Heart right ventricle (tissue), 16 donors: ENCODE measurements at places on chromosomes 7 and 10.

DNA sequence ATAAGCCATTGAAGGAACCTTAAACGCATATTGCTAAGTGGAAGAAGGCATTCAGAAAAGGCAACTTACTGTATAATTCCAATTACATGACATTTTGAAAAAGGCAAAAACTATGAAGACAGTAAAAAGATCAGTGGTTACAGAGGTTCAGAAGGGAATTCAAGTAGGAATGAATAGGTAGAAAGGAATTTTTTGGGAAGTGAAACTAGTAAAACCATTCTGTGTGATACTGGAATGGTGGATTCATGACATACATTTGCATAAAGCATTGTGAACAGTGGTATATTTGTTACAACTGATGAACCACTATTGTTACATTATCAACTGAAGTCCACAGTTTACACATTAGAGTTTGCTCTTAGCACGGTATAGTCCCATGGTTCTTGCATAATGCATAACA, 114.2 kb upstream of the GPR22 start:
- DNase-seq = no peak

GRCh38 chr7:114988755-114989375, 67.0 kb downstream of the MDFIC start:
- peak; percentile 54 for DNase-seq

GRCh38 chr10:118488710-118489497, 106.5 kb downstream of the PRLHR start:
- DNase-seq = no peak

DNA sequence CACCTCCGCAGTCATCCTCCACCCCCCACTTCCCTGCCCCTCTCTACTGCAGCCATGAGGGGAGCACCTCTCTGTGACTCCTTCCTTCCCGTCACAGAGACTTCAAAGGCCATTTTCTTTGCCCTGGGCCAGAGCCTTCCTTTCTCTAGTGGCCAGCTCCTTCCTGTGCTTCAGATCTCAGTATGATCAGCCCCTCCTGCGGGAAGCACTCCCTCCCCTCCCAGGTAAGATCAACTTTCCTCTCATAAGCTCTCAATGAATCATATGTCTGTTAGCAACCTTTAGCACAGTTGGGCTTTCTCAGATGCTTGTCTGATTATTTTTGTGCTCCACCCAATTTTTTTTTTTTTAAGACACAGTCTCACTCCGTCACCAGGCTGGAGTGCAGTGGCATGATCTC, 241.0 kb upstream of the PRSS1 start:
- DNase-seq = no peak

GRCh38 chr7:39911167-39911566, 38.9 kb upstream of the CDK13 start:
- no peak for DNase-seq

DNA sequence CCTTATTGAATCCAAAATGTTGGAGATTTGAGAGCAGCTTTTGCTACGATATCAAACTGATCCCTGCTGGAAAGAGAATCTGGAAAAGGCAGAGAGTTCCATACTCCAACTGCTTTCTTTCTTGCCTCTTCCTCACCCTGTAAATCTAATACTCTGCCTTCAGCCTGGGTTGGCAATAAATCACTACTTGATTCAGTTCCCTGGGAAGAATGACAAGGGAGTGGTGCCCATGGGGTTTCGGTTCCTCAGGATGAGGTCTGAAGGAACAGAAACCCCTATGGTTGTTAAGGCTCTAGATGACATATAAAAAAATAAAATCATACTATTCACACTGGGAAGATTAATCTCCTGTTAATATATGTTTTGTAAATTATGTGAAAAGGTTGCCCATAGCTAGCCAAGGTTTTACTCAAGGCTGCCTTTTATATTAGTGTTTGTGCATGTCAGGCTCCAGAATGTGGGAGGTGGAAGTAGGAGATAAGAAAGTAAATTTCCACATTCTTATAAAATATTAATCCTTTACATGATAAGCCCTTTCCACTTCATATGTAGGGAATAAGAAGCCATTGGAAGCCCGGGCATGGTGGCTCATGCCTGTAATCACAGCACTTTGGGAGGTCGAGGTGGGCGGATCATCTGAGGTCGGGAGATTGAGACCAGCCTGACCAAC, 106.2 kb upstream of the CACNA2D1 start:
- no peak for DNase-seq

DNA sequence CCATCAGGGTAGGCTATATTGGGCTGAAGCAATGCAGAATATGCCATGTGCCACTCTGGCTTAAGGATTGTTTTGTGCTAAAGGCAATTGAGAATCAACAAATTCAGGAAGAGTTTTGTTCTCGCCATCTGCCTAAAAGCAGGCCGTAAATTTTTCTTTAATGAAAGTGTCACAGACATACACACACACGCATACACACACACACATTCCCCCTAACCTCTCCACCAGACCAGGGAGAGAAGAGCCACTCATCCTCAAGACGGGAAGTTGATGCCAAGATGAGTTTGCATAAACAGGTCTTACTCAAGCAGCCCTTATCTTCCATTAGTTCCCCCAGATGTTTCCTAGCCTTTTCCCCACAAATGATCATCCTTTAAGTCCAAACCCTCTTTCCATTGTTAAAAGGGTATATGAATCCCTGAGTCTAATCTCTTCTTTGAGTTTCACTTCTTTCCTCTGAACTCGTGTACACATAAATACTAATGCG, 59.6 kb upstream of the TRIM24 start:
- no peak for DNase-seq

DNA sequence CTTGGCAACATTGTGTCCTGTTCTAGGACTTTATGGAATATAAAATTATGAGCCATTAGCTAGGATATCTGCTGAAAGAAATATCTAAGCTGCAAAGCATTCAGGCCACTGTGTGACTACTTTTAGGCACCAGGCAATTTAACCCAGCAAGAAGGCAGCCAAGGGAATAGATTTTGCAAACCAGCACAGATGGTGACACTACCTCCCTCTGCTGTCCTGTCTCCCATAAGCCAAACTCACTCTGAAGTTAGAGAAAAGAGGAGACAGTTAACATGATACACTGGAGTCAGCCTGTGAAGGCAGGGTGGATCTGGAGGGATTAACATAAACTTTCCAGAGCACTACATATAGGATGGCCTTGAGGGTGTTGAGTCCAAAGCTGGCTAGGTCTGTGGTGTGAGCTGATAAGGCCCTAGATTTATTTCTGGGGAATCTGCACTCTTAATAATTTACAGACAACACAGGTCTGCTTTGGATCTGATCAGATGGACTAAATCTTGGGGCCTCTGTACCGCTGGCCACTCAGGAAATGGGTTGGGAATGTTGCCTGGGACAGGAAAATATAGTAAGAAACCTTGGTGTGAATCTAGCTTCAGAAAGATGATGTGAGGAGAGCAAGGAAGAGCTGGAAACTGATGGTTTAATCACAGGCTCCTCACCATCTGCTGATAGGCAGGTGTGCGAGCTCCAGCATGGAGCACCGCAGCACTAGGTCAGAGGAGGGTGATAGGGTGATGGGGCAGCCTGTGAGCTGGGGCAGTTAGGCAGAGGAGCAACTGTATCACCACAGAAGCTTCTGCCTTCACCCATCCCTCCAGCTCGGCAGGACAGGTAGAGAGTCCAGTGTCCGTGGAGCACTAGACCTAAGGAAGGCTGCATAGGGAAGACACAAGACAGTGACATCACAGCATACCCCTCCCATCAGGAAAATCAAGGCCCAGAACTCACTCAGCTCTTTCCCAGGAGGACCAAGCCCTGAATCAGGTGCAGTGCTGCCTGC, 229.9 kb upstream of the PRSS1 start:
- no peak for DNase-seq

DNA sequence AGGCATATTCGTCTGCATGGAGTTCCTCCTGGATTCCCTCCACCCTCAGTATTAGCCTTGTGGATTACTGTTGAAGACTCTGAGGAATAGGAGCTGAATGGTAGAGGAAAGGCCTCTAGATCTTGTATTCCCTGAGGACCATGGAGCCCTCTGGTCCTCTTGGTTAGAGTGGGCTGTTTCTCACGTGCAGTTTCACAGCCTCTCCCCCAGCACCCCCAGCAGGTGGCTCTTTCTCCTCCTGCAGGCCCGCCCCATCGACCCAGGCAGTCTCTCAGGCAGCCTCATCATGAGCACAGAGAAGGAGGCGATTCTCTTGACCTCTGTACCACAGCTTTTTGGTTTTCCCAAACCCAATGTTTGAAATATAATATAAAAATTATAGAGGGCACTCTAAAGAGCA, 102.0 kb downstream of the WNT2 start:
- DNase-seq = no peak

DNA sequence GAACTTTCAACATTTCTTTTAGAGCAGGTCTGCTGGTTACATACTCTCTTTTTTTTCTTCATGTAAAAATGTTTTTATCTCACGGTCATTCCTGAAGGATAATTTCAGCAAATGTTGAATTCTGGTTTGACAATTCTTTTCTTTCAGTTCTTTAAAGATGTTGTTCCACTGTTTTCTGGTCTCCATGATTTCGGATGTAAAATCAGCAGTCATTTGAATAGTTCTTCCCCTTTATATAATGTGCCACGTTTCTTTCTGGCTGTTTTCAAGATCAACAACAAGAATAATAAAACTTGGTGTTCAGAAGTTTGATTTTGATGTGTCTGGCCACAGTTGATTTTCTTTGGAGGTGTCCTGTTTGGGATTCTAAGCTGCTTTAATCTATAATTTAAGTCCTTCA, 14.0 kb upstream of the MRPS33 start:
- no peak for DNase-seq

DNA sequence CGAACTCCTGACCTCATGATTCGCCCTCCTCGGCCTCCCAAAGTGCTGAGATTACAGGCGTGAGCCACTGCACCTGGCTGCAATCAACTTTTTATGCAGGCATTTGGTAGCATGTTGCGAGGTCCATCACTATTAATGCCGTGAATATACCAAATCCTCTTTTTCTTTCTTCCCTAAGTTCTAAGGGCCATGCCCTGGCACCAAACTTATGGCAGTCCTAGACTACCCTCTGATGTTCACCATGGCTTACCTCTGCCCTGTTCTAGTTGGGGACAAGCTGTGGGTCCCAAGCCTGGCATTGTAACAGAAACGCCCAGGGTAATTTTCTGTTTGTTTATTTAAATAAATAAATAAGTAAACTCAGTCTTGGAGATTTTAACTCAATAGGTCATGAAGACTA, 13.3 kb downstream of the PRSS2 start:
- no peak for DNase-seq

GRCh38 chr7:130299866-130300265, 6.9 kb downstream of the CPA4 start:
- DNase-seq = no peak

DNA sequence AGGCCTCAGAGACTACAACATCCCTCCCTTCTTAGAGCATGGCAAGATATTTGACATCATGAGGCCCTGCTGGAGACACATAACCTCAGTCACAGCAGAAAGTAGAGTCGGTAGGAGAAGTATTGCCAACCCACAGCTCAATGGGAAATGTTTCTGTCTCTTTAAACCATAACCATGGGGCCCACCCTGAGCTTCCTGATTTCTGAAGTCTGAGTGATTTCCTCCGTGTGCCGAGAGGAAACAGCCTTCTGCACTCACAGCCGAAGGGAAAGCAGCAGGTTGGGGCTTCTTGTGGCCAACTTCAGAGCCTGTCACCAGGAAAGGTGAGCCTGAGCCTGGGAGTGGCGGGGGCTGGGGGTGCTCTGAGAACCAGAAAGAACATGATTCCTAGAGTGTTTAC, at the start of gene GIMAP1:
Gene GIMAP1, plus strand, starts transcription at position 246 of the 400 bp plus-strand sequence. CDS start 2,435 bp downstream, outside the sequence.
- peak; percentile 78 for DNase-seq

GRCh38 chr10:12797471-12798262, 203.8 kb downstream of the CCDC3 start:
- DNase-seq = no peak

GRCh38 chr10:25175527-25176420, 973 bp downstream of the GPR158 start:
- peak; percentile 12 for DNase-seq

GRCh38 chr7:130479716-130480400, 12.0 kb upstream of the MEST start:
- DNase-seq = no peak

DNA sequence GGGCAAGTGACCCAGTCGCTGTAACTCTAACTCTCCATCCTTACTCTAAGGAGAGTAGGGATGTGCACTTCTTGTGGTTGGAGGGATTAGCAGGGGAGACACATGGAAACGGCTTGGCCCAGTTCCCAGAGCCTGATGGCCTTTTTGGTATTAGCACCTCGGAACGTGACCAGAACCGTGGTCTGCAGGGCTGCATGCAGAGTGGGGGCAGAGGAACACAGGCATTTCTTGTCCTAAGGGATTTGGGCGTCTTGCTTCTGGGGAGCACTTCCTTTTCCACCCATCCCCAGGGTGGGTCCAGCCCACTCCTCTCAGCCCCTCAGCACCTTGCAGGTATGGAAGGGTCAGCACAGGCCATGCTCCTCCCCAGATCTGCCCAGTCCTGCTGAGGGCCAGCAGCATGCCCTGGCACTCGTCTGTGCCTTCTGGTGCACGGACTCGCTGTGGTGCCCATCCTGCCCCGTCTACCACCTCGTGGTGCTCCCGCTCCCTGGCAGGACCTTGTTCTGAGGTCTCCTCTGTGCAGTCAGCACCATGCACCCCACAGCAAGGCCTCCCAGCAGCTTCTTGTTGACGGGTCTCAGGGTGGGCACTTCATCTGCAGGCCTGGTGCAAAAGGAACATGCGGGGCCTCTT, 109.6 kb downstream of the ACTR3B start:
- no peak for DNase-seq

DNA sequence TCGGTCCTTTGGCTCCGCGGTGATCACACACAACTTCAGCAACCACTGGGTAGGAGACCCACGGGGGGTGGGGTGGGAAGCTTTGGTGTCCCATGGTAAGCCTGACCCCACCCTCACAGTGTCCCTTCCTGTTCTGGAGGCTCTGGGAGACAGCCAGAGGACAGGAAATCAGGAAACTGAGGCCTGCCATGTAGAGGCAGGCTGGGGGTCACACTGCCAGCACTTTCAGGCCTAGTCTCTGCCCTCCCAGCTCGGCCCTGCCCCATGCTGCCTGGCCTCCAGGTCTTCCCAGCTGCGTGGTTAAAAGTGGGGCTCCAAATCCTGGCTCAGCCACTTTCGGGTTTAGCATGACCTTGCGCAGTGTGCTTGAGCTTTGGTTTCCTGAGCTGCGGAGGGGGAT, 10.9 kb downstream of the AQP1 start:
- no peak for DNase-seq

GRCh38 chr7:130505753-130506152, 13.9 kb downstream of the MEST start:
- DNase-seq = no peak
